ENCODE measurements at places on chromosomes 2 and 18.

GRCh38 chr2:57050007-57050406, 866.2 kb downstream of the CCDC85A start:
- DNase-seq, result no peak

GRCh38 chr2:118056165-118056534, 32.1 kb upstream of the INSIG2 start:
- no peak for DNase-seq

DNA sequence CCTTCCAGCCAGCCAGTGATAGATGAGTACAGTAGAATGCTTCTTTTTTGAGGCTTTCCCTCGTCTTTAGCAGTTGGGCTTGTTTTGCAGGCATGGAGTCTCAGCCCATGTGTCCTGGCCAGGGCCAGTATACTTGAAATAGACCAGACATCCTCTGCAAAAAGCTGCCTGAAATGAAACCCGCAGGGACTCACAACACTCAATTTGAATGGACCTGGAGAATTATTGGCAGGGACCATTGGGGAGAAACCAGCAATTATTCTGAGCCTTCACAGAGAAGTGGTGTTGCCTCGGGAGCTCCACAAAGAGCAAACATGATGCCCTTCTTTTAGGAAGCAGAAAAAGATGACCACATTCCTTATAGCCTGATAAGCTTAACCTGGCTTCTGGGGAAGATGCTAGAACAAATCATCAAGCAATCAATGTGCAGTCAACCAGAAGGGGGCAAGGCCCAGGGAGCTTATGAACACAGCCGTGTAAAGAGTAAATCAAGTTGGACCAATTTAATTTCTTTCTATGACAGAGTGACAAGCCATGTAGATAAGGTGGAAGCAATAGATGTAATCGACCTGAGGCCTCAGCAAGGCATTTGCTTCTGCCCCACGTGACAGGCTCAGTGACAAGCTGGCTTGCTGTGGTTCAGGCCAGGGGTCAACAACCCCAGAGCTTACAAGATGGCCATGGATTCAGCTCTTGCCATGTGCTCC, 42.1 kb downstream of the BOD1L2 start:
- DNase-seq, result no peak

DNA sequence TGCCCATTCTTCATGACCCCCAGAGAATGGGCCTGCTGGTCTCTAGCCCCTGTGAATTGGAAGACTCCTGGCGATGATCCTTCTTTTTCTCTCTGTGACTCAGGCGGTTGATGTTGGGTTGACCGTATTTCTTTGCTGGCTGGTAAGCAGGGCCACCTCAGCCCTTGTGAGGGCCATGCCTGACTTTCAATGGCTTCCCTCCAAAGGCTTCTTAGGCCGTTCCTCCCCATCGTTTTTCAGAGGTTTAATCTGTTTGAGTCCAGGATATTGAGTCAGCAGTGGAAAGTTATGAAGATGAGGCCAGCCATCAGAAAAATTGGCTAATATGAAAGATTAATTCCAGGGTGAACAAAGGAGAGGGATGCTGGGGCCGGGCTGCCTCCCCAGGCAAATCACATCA, 13.6 kb downstream of the HPCAL1 start:
- DNase-seq, result no peak

GRCh38 chr2:70086278-70086837, 919 bp upstream of the PCBP1 start:
- DNase-seq, result peak; percentile 70
